ENCODE measurements at places on chromosomes 5 and 9.
A peak's percentile ranks its signal among the peaks of the same experiment; 100 is the strongest.

DNA sequence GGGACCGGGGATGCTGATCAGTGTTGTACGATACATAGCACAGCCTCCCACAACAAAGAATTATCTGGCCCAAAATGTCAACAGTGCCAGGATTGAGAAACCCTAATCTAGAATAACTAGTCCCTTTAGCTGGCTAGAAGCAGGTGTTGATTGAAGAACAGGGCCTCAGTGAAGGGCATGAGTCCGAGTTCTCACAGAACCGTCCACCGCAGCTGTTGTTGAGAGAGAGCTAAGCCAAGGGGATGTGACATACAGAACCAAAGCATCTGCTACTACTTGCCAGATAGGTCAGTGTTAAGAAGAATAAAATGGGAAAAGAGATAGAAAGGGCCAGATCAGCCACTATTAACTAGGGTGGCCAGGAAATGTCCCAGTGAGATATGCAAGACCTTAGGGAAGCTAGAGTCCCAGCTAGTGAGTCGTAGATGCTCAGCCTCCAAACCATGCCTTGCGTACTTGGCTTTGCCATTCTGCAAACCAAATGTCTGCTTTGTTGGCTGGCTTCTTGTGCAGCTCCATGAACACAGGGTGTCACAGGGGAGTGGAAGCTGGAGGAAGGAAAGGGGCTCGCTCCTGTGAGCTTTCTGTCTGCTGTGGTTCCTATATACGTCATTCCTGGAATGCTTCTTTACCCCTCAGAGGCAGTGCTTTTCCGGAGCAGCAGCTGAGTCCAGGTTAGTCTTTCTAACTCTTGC lies 68.9 kb downstream of the FBXO38 start:
- no peak for DNase-seq

DNA sequence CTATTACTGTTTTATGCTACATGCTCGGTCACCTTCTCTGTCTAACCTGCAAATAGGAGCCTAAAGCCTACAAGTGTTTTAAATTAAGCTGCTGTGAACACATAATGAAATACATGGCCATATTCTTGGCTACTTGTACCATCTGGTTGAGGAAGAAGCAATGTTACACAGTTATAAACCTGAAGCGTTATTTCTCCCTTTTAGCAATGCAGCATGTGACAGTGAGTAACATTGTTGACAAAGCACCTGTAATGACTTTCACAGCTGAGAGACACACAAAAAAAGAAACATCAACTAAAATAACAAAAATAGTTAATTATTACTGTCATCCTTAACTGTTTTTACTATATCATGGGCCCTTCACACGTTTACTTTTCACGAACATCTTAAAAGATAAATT lies 146.9 kb downstream of the RORB start:
- DNase-seq: no peak

GRCh38 chr9:134041649-134041962 lies 16.3 kb downstream of the BRD3OS start:
- no peak for DNase-seq

DNA sequence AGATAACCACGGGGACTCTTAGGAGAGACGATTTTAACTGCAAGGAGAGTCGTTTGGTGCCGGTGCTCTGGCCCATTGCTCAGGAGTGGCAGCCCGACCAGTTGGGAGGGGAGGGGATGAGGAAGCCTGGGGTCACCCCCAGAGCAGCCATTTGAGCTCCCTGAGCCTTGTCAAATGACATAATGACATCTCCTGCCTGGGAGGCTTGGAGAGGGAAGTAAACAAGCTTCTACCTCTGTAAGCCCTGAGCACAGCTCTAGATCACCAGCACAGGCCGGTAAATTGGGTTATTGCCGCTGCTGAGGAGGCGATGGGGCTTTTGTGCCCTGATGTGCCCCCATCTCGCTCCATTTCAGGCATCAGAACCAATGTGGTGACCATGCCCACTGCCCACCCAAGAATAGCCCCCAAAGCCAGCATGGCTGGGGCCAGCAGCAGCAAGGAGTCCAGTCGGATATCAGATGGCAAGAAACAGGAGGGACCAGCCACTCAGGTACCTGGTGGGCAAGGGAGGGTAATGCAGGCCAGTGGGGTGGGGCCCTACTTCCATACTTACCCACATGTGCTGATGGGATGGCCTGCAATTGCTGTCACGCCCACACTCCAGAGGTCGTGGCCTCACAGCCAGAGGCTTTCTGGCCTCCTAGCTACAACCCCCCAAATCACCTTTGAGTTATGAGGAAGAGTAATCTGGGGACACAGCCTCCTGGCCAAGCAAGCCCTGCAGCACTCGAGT lies 23.0 kb downstream of the CD74 start:
- DNase-seq: no peak

DNA sequence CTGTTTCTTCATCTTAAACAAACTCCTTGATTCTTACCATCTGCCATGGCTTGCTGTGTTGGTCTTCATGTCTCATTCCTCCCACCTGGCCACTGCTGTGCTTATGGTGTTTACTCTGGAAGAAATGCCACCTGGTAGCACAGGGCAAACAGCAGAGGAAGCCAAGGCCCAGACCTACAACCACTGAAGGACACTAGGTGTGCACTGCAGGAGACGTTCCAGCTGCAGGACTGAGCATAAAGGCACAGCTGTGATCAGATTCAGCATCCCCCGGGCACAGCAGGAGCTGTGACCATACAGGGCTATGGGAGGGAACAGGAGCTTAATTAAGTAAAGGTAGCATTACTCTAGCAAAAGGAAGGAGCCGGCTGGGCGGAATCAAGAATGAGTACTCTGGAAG lies 12.6 kb upstream of the GNAQ start:
- DNase-seq: no peak

DNA sequence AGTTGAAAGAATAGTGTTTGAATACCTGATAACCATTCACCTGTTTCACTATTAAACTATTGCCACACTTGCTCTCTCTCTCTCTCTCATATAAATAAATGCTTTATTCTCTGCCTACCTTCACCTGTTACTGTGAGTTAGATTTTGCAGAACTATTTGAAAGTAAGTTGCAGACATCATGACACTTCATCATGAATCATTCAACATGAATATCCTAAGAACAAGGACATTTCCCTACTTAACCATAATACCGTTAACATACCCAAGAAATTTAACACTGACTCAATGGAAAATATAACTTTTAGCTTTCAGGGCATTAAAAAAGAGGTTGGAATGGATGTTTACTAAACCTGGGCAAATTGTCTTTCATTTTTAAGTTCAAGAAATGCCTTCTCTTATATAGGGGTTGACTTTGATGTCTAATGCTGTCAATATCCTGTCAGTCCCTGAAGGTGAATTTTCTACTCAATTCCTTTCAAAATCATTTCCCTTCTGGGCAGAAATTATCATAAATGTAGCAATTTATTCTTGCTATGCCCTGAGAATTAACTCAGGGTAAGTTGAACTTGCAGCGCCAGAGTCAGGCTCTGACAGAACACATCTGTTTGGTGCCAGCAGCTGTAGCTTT lies 582.6 kb upstream of the TLE4 start:
- no peak for DNase-seq

- DNase-seq: no peak
Measured at GRCh38 chr5:171295801-171296200, 13.2 kb upstream of the TLX3 start.

DNA sequence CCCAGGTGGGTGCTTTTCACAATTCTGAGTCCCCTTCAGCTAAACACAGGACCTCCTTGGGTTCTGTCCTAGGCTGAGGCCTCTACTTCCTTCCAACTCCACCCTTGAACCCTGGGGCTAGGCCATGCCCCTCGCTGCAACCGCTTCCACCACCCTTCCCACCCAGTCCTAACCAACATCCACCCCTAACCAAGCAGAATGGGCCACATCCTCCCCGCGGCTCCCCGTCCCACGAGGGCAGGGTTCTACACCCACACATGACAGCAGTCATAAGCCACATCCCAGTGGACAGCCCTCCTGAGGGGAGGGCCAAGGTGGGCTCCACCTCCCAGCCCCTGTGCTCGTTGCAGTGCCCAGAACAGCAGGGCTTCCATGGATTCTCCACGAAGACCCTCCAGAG lies 65.8 kb downstream of the SHB start:
- no peak for DNase-seq

DNA sequence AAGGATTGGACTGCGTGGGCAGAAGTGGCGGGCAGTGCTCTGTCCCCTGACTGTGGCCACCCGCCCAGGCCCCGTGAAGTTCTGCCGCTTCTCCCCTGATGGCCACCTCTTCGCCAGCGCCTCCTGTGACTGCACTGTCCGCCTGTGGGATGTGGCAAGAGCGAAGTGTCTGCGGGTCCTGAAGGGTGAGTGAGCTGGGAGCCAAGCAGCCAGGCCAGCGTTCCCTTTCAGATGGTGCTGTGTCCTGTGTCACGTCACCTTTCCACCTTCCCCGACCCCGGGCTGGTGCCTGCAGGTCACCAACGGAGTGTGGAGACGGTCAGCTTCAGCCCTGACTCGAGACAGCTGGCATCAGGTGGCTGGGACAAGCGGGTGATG lies 2.3 kb downstream of the WDR38 start:
- DNase-seq: no peak

DNA sequence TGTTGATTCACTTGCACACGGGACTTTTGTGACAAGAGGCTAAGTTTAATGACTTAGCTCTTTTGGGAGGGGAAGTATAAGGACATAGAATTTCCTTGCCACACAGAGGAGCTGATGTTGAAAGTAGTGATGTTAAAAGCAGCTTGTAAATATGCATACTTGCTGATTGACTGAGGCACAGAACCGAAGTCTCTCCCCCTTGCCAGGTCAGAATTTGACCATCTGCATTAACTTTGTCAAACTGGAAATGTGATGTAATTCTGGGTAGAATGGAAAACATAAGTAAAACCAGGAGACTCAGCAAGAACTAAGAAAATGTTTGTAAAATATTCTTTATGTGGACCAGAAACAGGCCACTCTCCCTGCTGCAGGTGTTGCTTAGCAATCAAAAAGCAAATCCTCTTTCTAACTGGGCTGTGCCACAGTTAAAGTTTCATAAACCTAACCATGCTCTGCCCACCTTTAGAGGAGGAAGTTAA lies 284.2 kb downstream of the NR3C1 start:
- peak; percentile 83 for DNase-seq

- no peak for DNase-seq
Measured at GRCh38 chr9:130543859-130544258, 35.5 kb upstream of the FUBP3 start.

- no peak for DNase-seq
Measured at GRCh38 chr9:76298521-76299144, 95.6 kb downstream of the RFK start.

GRCh38 chr5:173919443-173919842 lies 31.3 kb downstream of the CPEB4 start:
- DNase-seq: no peak

- no peak for DNase-seq
Measured at GRCh38 chr9:119689879-119690278, 320.6 kb upstream of the BRINP1 start.

- no peak for DNase-seq
Measured at GRCh38 chr5:1370006-1370405, 25.1 kb upstream of the CLPTM1L start.

DNA sequence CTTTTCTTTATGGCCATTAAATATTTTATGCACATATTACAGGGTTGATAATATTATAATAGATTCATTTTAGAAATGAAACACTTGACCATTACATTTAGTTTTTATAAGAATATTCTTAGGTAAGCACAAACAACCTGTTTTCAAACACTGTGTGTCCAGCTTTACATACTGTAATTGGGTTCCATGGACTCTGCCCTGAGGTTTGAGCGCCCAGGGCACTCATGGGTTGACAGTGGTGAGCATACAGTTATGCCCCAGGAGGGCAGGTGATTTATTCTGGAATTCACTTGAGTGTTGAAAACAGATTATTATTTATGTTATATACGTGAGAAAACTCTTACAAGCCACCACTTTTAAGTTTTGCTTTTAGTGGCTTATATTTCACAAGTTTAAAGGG lies 33.7 kb downstream of the TRIO start:
- no peak for DNase-seq

- DNase-seq: no peak
Measured at GRCh38 chr9:137138722-137139467, at the start of gene GRIN1. TSS of gene GRIN1 (plus strand) at chr9:137139154. CDS start at chr9:137139487, 333 bp downstream.

- peak; percentile 71 for DNase-seq
Measured at GRCh38 chr9:70484232-70485130, 70.0 kb upstream of the KLF9 start.

GRCh38 chr9:130219661-130220096 lies 45.9 kb upstream of the HMCN2 start:
- DNase-seq: no peak

DNA sequence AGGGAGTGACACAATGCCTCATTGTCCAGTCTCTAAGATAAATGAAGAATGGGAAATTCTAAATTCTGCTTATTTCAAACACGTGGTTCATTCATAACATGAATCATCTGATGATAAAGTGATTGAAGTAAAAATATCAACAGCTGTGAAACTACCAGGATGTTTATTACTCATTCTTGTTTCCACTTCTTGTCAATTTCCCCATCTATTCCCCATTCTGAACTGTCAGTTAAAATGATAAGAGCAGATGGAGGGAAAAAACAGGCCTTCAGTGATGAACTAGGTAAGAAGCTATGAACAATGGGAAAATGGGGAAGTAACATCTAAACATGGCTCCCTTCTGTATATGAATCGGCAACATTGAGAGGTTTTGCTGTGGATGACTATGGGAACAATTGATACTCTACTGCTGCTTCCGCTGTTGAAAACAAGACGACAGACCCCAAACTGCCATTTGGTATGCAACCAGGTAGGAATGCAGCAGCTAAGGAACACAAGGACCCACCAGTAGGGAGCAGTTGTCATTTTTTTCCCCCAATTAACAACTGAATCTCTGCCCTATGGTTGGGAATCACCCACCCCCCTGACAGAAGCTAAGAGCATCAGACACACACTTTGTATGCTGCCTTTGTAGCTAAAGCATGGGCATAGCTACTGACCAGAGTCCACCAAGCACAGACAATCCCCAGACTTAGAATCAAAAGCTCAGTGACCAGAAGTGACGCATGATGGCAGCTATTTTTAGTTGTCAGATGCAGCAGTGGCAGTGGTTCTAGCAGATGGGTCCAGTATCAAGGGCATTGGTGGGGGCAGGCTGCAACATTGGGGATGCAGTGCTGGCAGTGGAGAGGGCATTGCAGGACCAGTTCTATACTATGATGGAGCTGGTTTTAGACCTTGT lies 52.9 kb upstream of the ZNF366 start:
- peak; percentile 35 for DNase-seq

DNA sequence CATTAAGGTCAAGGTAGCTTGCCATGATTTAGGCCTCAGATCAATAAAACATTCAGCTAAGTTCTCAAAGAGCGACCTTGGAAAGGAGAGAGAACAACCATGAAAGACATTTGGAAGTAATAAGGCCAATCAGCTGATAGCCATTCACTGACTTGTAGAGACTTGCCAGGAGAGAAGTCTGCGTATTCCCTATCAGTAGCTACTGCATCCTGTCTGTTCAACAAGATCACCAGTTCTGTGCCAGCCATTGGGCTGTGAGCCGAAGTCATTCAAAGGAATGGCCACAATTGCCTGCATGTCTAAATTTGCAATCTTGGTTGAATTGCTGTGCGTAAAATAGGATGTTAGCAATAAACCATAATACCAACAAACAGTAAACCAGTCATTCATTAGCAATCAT lies 219.8 kb downstream of the FBXL7 start:
- DNase-seq: no peak
